Ovary (tissue), 10 donors: ENCODE measurements at places on chromosomes 7 and 10. TPM values are rescaled to one million over a fixed set of nuclear protein-coding genes. Genes with fewer than 3 reads are reported as not detected.

- no peak for DNase-seq
Measured at GRCh38 chr10:69848454-69848853, 46.7 kb downstream of the COL13A1 start.

- no peak for DNase-seq
Measured at GRCh38 chr7:66604198-66604597, 24.5 kb upstream of the KCTD7 start.

- no peak for DNase-seq
Measured at GRCh38 chr10:32132357-32132946, 76.2 kb upstream of the KIF5B start.

The PARD3 gene
- 67.3 TPM for total RNA-seq

DNA sequence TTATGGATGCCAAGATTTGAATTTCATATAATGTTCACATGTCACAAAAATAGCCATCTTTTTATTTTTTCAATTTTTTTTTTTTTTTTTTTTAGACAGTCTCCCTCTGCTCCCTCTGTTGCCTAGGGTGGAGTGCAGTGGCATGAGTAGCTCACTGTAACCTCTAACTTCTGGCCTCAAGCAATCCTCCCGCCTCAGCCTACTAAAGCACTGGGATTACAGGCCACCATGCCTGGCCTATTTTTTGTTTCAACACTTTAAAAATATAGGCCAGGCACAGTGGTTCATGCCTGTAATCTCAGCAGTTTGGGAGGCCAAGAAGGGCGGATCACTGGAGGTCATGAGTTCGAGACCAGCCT lies 246.3 kb downstream of the SKIDA1 start:
- no peak for DNase-seq

The PRKAR2B gene
- total RNA-seq, result 43.7 TPM
